Muscle of arm (tissue), 14 donors: ENCODE measurements at places on chromosomes 11 and 22.
A peak's percentile ranks its signal among the peaks of the same experiment; 100 is the strongest.

DNA sequence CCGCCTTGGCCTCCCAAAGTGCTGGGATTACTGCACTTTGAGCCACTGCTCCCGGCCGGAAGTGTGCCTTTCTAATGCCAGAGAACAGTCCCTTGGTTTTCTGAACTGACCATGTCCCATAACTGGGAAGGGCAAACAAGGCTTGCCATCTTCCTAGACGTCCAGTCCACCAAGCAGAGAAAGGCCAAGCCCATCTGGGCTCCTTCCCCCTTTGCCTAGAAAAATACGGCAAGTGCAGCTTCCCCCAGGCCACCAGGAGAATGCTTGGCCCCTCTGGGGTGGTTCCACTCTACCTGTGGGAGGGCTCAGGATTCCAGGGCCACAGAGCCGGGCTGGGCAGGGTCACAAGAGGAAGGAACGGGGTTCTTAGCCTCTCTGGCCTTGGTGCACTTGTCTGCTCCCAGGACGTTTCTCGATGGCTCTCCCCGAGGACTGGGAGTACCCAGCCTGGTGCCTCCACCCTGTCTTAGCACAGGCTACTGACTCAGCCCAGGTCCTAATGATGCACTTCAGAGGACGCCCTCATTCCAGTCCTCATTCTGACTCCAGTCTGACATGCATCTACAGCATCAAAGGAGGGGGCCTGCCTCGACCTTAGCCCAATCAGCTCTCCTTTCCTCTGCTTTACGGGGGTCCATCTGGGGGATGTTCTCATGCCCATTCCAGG lies 1.2 kb downstream of the USP2 start:
- no peak for DNase-seq

- no peak for DNase-seq
Measured at GRCh38 chr11:28461846-28462245, 353.7 kb downstream of the METTL15 start.

DNA sequence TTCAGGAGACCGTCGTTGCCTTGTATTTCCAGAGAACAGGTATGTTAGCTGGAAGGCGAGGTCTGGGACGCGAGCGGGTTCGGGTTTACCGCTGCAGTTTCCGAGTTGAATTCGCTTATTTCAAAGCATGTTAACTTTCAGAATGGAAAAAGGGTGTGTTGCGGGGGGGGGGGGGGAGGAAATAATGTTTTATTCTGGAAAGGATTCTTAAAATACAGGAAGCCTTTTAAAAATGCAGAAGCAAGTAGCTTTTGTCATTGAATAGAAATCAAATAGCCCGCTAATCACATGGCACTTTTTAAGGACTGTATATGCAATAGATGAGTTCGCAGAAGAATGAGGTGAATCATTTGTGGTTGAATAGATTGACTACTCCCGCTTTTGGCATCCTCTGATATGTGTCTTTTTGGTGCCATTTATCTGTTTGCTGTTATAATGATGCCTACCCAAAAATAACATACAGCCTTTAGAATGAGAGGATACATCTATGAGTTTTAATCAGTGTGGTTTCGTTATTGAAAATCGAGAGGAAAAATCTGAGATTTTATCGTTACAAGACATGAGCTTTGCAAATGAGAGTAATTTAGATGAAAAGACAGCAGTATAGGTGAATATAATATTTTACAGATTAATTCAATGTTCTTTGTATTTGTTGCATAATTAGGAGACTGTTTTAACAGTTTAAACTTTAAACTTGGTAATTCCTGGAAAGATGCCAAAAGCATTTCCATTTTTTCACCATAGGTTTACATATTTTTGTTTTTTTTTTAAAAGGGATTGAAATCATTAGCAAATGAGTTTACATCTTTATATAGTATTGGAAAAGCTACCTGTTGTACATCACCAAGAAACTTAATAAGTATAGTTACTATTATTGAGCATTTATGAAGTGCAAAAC lies 1.7 kb downstream of the PDE3B start:
- DNase-seq: peak; percentile 13

DNA sequence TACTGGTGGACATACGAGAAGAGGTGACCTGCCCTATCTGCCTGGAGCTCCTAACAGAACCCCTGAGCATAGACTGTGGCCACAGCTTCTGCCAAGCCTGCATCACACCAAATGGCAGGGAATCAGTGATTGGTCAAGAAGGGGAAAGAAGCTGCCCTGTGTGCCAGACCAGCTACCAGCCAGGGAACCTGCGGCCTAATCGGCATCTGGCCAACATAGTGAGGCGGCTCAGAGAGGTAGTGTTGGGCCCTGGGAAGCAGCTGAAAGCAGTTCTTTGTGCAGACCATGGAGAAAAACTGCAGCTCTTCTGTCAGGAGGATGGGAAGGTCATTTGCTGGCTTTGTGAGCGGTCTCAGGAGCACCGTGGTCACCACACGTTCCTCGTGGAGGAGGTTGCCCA lies 6.9 kb downstream of the TRIM6 start:
- no peak for DNase-seq

- no peak for DNase-seq
Measured at GRCh38 chr11:23974601-23975000, 522.3 kb upstream of the LUZP2 start.

DNA sequence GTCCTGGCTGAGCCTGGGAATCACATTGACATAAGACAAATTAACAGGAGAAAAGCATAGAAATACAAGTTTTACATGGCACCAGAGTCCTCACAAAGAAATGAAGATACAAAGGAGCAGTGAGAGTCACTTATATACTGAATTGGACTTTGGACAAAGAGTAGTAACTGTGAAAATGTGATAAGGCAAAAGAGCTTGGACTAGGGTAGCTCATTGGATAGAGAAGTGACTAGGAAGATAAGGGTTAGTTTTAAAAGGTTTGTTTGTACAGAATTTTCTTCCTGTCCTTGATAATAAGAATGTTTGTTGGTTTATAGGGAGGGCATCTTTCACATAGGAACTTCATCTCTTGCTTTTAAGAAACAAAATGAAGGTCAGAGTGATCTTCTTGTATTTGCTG lies 17.9 kb upstream of the NUCB2 start:
- DNase-seq: no peak

DNA sequence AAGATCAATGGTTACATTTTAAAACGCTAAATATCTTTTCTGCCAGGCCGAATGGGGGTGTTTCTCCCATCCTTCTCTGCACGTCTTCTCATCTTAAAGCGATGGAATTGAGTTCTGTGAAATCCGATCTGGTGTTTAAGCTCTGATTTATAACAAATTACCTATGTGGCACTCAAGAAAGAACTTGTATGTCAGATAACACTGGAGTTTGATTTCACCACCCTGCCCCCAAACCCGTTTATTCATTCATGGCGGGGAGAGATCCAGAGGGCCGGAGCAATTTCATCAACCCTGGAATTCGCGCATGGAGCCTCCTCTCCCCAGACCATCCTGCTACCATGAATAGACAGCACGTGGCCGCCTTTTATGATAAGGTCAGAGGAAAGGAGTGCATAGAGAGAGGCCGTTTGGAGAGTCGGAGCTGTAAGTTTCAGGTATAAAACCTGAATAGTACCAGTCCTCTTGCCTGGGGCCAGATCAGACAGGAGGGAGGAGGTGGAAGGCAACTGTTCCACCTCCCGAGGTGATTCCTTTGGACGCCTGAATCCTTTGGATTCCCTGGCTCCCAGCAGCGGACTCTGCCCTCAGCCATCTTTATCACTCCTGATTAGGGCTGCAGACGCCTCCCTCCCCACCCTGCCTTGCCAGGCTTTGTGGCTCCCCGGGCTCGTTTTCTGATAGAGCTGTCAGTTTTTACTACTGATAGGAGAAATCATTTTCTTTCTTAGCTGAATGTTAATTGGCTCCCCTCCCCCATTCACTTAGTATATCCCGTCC lies 27.3 kb upstream of the NFAM1 start:
- no peak for DNase-seq

GRCh38 chr11:1665313-1665712 lies 31.7 kb upstream of the KRTAP5-6 start:
- no peak for DNase-seq

DNA sequence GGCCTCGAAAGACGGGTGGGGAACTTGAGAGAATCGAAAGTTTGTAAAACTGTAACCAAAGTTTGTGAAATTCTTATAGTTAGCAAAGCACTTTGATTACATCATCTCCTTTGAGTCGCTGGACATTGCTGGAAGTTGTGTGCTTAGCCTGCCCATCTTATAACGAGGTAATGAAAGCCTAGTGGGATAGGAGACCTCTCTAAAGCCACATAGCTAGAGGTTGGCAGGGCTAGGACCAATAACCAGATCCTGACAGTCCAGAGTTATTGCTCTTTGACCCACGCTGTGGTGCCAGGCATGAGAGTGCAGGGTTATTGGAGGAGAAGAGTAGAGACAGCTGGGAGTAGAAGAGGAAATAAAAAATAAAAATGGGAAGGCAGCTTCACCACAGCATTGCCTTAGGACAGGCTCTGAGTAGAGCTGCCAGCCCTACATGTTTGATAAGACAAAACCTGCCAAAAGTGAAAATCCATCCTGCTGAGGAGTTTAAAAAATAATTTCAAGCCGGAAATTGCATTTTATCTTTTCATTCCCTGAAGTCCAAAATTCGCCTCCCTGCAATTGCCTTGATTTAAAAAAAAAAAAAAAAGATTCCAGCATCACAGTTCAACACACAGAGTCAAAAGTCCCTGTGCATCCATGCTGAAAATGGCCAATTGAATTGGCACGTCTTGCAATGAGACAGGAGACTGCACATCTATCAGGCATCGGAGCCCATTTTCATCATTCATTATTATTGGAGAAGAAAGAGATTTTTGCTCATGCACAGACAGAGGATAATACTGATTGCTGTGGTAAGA lies 225.5 kb upstream of the POU2AF2 start:
- no peak for DNase-seq

GRCh38 chr11:125593114-125593820 lies 615 bp downstream of the STT3A start:
- DNase-seq: no peak

- no peak for DNase-seq
Measured at GRCh38 chr11:86257446-86257845, 12.9 kb downstream of the EED start.
